Osteocyte (in vitro differentiated cells): ENCODE measurements at places on chromosomes 5 and 9.

- DNase-seq: no peak
Observed at GRCh38 chr9:129236441-129237145, 58.5 kb upstream of the IER5L start.

GRCh38 chr5:161530700-161531099 is 15.8 kb downstream of the GABRB2 start:
- no peak for DNase-seq

GRCh38 chr5:16178745-16179372 is 732 bp downstream of the MARCHF11 start:
- peak; percentile 92 for DNase-seq

DNA sequence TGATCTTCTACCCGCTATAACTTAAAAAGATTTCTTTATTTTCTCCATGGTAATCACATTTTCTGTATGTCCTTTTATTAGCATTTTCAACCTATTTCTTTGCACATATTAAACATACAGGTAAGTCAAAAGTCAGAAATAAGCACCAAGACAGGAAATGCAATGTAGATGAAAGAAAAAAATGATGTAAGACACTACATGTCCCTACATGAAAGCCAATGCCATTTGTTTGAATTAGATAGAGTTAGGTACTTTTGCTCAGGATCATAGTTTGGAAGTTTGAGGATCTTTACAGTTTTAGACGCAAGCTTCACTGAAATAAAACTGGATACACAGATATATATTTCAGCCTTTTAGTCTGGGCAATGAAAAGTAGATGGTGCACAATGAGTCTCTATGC is 453.1 kb upstream of the MEF2C start:
- no peak for DNase-seq

DNA sequence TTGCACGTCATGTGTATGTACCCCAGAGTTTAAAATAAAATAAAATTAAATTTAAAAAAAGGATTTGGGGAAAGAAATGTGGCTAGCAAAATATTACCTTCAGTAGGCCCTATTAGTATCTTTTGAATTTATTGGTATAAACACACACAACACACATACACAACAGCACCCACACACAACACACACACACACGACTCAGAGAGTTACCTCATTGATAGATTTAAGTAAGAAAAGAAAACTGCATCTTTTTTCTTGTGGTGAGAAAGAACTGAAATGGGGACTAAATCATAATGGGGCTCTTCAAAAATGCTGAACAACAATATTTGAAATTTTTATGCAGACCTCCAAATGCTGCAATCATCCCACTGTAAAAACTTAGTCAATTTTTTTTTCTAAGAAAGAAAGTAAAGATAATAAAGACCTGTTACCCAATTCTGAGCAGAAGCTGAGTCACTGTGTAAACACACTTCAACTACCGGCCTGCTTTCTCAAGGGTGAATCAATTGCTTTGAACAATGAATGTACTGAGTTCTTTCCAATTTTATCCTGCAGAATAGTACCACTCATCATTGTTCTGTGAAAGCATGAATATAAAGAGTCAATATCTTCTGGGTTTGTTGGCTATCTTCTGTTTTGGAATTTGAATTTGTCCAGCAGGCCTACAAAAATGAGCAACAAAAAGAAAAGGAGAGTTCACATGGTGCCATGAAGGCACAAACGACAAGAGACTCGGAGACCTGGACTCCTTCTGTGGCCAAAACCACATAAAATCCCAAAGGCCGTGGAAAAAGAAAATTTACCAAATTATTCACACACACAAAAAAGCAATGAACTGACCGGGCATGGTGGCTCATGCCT is 57.9 kb upstream of the CCNG1 start:
- DNase-seq: no peak

GRCh38 chr5:52770287-52770939 is 17.3 kb upstream of the ITGA1 start:
- DNase-seq: no peak

DNA sequence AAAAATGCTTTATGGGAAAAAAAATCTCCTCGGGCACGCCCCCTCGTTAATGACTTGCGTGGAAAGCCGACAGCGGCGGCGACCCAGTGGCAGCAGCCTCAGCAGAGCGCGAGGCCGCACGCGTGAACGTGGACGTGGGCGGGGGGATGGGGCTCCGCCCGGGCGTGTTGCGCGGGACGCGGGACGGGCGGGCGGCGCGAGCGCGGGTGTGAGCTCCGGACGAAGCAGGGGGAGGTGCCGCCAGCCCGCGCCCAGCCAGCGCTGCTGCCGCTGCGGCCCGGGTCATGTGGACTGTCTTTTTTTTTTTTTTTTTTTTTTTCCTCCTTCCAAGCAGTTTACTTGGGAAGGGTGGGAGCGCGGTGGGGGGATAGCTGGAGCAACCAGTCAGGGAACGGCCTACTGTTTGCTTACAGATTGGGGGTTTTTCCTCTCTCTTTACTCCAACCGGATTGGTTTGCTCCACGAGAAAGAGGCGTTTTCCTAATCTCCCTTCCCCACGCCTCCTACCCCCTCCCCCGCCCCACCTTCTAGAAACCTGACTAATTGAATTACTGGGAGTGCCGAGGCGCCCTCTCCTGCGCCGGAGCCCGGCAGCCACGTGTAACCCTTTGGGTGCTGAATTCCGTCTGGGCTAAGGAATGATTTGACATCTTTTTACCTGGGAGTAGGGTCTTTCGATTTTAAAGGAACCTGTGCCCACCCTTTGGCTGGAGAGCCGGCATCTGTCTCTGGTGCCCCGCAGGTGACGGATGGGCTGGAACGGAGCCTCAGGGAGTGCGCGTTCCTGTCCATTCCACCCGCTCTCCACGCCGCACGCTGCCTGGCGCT is 1.7 kb upstream of the EFNA5 start:
- peak; percentile 93 for DNase-seq

- no peak for DNase-seq
Observed at GRCh38 chr5:177552839-177553455, 1.4 kb downstream of the FAM193B start.

GRCh38 chr5:145830594-145830993 is 4.5 kb downstream of the PRELID2 start:
- no peak for DNase-seq

DNA sequence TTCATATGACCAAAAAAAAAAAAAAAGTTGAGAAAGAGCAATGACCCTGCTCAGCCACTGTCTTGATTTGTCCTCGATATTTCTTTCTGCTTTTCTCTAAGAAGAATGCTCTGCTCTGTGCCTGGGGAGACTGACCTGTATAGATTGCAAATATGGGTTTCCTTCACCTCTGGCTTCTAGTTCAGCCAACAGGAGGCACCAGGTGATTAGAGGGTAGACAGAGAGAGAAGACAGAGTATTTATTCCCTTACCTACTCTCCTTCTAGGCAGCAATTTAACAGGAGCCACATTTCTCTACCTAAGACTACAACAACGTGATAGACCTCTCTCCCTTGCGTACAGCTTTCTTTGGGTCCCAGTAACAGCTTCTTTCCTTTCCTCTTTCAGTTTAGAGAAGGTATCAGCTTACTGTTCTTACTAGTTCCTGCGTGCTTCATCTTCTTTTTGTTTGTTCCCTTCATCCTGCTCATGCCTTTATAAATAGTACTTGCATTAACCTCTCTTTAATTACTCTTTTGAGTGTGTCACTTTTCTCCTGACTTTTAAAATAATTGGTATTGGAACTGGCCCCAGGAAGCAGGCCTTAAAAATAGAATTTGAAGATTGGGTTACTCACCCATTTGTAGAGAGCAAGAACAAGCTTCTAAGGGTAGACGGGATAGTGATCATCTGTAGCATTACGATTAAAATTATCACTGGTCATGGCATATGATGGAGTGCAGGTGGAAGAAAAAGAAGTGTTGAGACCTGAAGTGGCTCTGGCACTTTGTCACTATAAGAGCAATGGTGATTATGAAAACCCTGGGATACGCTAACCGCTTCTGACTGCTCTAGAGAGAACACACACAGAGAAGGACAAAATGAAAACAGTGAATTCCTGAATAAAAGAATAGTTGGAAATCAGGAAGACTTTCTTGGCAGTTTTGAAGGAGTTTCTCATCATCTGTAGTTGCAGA is 161.2 kb upstream of the FSTL4 start:
- no peak for DNase-seq

DNA sequence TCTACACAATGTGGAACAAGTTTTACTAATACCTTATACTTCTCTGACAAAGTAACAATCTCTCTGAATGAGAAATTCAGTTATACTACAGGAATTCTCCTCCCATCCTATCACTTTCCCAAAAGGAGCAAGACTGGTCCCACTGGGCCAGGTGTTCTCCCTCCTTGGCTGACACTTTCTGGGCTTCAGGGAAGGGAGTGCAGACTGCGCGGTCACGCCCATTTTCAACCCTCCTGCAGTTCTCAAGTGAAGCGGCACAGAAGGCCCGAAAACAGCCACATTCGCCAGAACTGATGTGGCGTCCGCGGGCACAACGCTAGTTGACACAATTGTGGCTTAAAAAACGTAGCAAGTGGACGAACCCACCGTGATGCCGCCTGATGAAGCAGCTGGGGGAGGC is 603 bp downstream of the SAXO1 start:
- DNase-seq: no peak

DNA sequence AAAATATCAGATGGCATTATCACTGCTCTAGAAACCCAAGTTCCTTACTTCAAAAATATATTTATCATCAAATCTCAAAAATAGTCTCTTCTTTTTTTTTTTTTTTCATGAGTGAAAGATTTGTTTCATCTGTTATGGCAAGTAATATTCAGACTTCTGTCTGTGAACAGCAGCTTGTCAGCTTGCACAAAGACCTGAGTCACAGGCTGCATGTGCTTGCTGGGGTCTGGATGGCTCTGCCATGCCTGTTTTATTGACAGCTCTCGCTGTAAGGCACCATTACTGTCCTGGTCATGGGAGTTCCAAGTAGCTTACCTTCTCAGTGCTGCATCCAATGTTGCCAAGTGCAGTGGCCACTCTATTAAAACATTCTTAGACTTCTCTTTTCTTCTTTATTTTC is 456.4 kb downstream of the GADD45G start:
- DNase-seq: peak; percentile 10

- DNase-seq: no peak
Observed at GRCh38 chr9:110257956-110258355, 1.6 kb upstream of the TXN start.

GRCh38 chr9:125841444-125841843 is 94.3 kb downstream of the PBX3 start:
- no peak for DNase-seq

GRCh38 chr5:33890131-33891032 is 1.4 kb downstream of the ADAMTS12 start:
- DNase-seq: no peak

DNA sequence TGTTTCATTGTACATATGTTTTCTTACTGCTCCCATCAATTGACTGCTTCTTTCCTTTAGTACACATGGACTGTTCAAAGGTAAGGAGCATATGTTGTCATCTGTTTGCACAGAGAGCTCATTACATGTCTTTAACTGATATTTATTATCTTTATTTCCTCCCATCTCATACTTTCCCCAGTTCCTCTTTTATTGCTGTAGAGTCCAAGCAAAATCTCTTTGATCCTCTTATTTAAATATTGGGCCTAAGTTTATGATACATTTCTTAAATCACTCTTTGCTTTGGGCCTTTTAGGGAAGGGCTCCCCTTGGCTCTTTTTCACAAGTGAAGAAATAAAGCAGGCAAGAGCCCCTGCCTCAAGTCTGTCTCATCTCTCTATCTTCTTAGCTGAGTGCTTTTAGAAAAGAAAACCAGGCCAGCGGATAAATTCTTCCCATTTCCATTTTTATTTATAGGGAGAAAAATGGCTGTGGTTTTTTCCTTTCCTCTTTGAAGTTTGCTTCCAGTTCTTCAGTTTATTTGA is 152.4 kb downstream of the DOCK2 start:
- DNase-seq: no peak

DNA sequence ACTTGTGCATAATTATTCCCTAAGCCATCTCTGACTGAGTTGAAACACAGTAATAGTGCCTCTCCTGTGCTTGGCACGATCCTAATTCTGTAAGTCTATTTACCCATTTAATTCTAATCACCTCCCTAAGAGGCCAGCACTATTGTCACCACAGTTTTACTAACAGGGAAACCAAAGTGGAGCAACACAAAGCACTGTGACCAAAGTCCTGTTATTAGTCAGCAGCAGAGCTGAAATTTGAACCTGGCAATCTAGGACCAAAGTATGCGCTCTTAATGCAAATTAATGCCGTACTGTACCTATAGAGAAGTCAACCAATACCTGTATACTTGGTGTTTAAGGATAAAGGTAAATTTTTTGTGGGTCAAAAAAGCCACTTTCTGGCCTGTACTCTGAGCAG is 77.1 kb upstream of the CNTLN start:
- DNase-seq: no peak

DNA sequence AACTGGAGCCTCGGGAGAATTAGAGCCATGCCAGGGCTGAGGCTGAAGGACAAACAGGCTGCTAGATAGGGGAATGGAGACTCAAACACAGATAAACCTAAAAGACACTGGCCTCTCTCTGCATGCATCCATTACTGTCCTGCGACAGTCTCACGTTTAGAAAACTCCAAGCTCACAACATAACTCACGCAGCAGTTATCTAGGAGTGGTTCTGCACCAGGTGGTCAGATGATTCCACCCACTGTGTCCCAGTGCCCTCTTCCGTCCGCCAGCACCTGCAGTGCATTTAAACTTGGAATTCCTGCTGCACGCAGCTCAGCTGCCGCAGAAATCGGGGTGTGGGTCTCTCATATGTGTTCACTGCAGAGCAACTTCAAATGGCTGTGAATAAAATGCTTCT is 272.6 kb upstream of the IRX2 start:
- peak; percentile 49 for DNase-seq

- no peak for DNase-seq
Observed at GRCh38 chr9:84856181-84856632, 186.7 kb downstream of the NTRK2 start.

DNA sequence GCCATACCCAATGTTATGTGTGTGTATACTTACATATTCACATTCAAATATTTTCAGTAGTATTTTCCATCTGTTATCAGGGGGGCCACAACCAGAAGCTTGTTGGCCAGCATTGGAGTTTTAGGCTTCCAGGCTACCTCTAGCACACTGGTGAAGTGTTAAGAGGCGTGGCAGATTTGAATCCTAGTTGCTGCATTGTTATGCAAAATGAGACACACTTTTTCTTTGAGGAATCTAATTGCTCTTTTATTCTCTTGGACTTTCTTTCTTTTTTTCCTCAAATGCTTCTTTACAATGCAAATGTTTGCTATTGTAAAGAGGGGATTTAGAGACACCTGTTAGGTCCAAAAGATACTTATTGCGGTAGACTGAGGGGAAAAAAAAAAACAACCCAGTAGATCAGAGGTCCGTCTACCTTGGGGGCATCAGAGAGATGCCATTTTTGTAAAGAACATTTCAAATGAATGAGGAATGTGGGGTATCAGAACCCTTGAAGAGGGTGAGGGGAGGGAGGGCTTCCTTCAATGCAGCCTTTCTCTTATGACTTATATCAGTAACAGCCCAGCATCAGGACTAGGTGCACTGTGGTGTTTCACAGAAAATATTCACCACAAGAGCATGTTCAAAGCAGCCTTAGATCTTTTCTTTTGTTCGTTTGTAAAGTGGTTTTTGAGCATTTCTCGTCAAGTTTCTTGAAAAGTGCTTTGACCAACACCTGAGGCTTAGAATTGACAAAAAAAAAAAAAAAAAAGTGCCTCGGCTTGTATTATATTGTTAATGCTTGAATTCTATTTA is 3.8 kb downstream of the SMARCA2 start:
- no peak for DNase-seq
